Smooth muscle cell of trachea (primary cell): ENCODE measurements at places on chromosomes 5 and 9. TPM values are rescaled to one million over a fixed set of nuclear protein-coding genes. Genes with fewer than 3 reads are reported as not detected.

The IFNK gene
- not detected in 2 replicates for total RNA-seq

The BDP1 gene
- total RNA-seq, result 16.4 and 22.5 TPM in 2 replicates

The MRPS27 gene
- 86.7 and 100 TPM in 2 replicates for total RNA-seq

The C9 gene
- total RNA-seq, result under 0.01 TPM in 1 of 2 replicates, not detected in the other

The PFN3 gene
- total RNA-seq, result not detected in 2 replicates

The BASP1 gene
- total RNA-seq, result 112 and 163 TPM in 2 replicates

The SMIM33 gene
- not detected in 2 replicates for total RNA-seq

The IFNA13 gene
- not detected in 2 replicates for total RNA-seq

The TAF11L5 gene
- total RNA-seq, result not detected in 2 replicates

The CSF1R gene
- under 0.01 and 0.17 TPM in 2 replicates for total RNA-seq

The CDO1 gene
- total RNA-seq, result 9.0 and 13.2 TPM in 2 replicates

The PCDHGB6 gene
- total RNA-seq, result 5.1 and 6.5 TPM in 2 replicates

The CCL21 gene
- not detected in 2 replicates for total RNA-seq

The SPATA31A3 gene
- total RNA-seq, result not detected in 2 replicates

The ISL1 gene
- total RNA-seq, result not detected in 2 replicates

The CFAP157 gene
- 0.17 TPM in 1 of 2 replicates, not detected in the other for total RNA-seq

The DBH gene
- not detected in 2 replicates for total RNA-seq

The TAF11L12 gene
- not detected in 2 replicates for total RNA-seq

The SAPCD2 gene
- 1.5 and 8.0 TPM in 2 replicates for total RNA-seq

The IL4 gene
- not detected in 2 replicates for total RNA-seq

The TSTD2 gene
- 11.8 and 17.0 TPM in 2 replicates for total RNA-seq
